Sciatic nerve (tissue), 2 donors: ENCODE measurements at places on chromosomes 5 and 9.

- DNase-seq: peak; percentile 60
Observed at GRCh38 chr5:147223948-147224791, 10.7 kb upstream of the STK32A start.

GRCh38 chr9:119959846-119960545, 590.8 kb upstream of the BRINP1 start:
- no peak for DNase-seq

GRCh38 chr9:72509635-72510034, 11.8 kb upstream of the TMC1 start:
- DNase-seq: no peak

DNA sequence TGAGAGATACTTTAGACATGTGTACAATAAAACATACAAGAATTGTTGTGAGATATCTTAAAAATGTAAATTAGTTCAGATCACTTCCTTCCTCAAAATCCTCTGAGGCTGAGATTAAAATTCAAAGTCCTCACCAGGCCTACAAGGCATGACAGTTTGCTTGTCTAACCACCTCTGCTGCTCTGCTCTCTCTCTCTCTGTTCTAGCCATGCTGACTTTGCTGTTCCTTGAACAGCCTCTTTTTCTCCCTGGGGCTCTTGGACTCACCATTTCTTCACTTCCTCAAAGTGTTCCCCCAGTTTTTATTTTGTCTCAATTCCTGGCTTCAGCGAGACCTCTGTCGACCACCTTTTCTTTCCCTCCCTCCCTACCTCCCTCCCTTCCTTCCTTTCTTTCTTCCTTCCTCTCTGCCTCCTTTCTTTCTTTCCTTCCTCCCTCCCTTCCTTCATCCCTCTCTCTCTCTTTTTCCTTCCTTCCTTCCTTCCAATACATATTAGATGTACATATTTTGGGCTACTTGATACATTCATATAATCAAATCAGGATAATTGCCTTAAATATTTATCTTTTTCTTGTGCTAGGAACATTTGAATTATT, 27.0 kb downstream of the CATSPER3 start:
- DNase-seq: no peak

GRCh38 chr5:129241755-129242154, 147.2 kb downstream of the ISOC1 start:
- no peak for DNase-seq

GRCh38 chr5:93192087-93192486, 388.9 kb downstream of the NR2F1-AS1 start:
- DNase-seq: no peak

DNA sequence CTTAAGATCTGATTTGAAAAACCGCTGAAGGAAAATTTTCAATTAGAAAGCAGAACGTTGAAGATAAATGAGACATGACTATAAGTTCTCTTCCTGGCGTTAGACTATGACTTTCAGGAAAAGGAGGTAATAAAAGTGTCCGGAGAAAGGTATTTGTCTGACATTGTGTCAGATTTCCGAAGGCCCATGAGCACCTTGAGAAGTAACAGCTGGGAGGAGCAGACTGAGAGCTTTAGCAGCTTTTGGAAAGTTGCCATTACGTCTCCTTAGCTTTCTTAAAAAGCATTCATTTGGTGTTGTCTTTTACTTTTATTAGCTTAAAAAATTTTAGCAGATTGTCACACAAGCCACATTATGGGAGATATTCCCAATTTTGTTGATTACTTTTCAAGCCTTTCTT, 363.5 kb downstream of the NDUFS4 start:
- DNase-seq: no peak

DNA sequence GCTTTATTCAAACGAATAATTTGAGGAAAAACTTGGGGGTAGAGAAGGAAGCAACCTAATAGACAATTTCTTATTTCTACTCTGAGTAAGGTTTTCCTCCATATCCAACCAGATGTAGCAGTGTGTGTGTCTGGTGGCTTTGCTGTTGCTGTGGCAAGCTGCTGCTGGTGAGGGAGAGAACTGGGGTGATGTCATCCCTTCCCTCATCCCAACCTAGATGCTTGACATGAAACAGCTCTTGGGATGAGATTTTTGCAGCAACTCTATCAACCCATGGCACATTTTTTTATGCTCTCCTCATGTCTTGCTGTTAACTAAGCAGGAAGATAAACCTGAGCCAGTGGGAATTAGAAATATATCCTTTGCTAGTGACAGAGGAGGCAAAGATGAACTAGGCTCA, 135.8 kb downstream of the PCSK1 start:
- DNase-seq: no peak

DNA sequence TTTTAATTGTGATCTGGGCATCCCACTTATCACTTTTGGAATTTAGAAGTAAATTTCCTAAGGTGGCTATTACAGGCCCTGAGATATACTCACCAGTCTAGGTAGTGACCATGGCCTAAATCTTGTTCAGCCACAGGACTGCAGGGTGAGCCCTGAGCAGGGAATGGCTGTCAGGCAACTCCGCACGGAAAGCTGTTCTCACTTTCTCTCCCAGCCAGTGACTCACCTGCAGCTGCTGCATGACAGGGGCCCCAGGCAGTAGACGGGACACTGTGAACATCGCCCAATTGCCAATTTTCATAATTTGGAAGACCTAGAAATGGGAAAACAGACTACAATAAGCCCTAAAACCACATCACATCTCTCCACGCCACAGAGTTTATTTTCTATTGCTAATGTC, 69.6 kb upstream of the TAF1L start:
- no peak for DNase-seq

- DNase-seq: no peak
Observed at GRCh38 chr9:20043035-20043434, 254.2 kb upstream of the SLC24A2 start.

GRCh38 chr9:5178126-5178805, 7.2 kb downstream of the INSL6 start:
- DNase-seq: no peak

DNA sequence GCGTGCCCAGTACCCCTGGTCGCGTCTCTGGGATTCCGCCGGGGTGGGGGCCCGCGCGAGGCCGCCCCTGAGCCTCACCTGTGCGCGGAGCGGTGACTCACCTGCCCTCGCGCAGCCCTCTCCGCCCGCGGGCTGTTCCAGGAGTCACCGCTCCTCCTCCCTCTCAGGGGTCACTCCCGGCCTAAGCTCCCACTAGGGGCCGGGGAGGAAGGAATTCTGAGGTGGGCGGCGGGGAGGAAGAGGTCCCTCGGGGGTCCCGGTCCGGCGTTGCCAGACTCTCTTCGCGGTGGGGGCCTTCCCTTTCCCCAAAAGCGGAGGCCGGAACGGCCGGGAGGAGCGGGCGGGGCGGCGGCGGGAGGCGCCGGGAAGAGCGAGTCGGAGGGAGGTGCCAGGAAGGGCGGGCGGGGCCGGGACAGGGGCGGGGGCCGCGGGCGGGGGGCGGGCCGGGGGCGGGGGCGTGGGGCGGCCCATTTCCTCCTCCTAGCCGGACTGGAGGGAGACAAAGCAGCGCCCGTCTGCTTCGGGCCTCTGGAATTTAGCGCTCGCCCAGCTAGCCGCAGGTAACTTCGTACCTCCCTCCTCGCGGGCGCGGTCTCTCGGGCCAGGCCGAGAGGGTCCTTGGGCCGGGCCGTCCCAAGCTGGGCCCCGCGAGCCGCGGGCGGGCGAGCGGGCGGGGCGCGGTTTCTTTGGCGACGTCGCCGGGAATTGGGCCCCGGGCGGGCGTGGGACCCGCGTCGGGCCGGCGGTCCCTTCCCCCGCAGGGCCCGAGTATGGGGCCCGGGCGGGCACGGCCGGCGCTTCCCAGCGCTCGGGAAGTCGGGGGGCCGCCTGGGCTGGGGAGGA, at the start of gene CTNNA1:
CTNNA1 (plus strand) TSS at position 475 of the 843 bp plus-strand sequence. CDS start 28,500 bp downstream, outside the sequence.
- peak; percentile 90 for DNase-seq

DNA sequence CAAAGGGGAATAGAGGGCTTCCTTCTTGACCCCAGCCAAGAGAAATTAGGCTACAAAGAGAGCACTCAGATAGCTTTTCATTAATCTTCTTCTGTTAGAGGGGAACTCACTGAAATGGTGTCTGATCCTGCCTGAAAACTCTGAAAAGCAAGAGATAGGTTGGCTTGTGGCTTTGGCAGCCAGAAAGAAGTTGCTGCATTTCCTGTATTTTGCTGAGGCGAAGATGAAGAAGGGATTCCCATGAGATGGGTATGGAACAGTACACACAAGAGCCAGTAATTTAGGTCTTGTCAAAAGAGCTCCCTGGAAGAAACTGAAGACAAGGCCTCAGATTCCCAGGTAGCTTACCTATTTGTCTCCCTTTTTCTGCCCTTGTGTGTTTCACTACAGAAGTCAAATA, 120.9 kb upstream of the TARS1 start:
- no peak for DNase-seq
